ENCODE measurements at places on chromosomes 5 and 9.

- no peak for DNase-seq
Measured at GRCh38 chr9:72477930-72478518, 43.4 kb upstream of the TMC1 start.

- peak; percentile 77 for DNase-seq
Measured at GRCh38 chr9:80134487-80134886, 562.7 kb downstream of the TLE4 start.

DNA sequence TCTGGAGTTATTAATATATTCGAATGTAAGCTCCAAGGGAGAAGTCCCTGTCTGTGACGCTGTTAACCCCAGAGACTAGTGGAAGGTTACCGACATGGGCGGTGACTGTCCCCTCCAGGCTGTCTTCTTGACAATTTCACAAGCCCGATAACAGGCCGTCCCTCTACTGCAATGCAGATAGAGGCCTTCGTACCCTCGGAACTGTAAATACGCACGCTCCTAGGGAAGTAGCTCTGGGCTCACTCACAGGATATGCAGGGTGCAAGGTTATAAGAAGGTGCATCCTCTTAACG is 680 bp upstream of the RFK start:
- peak; percentile 66 for DNase-seq

DNA sequence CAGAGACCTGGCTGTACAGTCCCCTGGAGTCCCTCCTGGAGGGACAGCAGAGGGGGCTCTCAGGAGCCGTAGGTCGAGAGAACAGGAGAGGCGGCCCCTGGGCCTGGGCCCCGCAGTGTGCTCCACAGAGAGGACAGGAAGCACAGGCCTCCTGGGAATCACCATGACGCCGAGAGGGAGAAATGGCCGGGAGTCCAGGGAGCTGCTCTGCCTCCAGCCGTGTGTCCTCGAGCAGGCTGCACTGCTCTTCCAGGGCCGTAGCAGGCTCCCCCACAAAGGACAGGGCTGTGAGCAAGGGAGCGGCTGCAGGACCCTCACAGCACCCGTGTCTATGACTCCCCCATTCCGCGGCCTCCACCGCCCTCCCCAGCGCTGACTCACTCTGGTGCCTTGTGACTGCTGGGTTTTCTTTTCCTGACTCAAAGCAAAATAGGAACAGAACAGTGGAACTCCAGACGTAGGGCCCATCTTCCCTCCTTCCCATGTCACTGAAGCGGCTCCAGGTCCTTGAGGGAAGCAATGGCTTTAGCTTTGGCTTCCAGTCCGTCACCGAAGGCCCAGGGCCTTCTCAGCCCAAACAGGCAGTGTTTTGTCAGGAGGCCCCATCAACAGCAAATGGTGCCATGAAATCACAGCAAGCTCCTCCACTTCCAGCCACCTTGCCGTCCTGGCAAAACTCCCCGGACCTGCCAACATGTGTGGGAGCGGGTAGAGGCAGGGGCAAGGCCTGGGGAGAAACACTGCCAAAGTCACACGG is 114.2 kb downstream of the LHFPL2 start:
- no peak for DNase-seq

- no peak for DNase-seq
Measured at GRCh38 chr5:87751824-87752223, 339.1 kb upstream of the CCNH start.

- no peak for DNase-seq
Measured at GRCh38 chr9:127066851-127067136, 55.6 kb downstream of the ANGPTL2 start.

GRCh38 chr9:133927041-133927440 is 65.1 kb downstream of the VAV2 start:
- DNase-seq = no peak

- no peak for DNase-seq
Measured at GRCh38 chr9:6757132-6757455, 679 bp upstream of the KDM4C start.

- no peak for DNase-seq
Measured at GRCh38 chr5:43156388-43156787, 35.6 kb upstream of the NIM1K start.

GRCh38 chr9:109258481-109259302 is 62.2 kb downstream of the EPB41L4B start:
- no peak for DNase-seq

- DNase-seq = no peak
Measured at GRCh38 chr5:115126303-115126702, 43.4 kb downstream of the TRIM36 start.

DNA sequence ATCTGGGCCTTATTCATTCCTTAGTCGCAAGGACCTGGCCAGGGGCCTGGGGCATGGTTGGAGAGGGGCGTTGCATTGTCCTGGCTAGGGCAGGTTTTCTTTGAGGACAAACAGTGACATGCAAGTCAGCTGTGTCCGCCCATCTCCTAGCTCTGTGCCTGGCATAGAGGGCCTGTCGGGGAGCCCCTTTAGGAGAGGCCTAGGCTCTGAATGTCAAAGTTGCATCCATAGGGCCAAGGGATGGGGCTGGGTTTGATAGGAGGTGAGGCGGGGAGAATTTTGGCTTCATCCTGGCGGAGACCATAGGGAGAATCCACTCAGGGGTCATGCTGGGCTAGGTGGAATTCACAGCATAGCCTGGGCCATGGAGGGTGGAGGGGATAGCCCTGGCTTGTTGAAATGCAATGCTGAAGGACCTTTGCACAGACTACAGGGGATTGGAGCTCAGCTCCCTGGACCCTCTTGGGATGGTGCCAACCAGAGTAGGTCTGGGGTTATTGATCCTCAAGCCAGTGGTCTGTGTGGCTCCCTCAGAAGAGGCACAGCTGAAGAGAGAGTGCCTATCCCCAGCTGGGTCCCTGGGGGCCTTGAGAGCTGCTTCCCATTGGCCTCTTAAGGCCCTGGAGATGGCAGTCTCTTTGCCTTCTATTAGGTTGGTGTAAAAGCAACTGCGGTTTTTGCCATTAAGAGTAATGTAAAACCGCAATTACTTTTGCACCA is 104.0 kb downstream of the RGS3 start:
- DNase-seq = no peak

GRCh38 chr9:69885931-69886330 is 65.3 kb downstream of the CFAP95 start:
- no peak for DNase-seq

- DNase-seq = no peak
Measured at GRCh38 chr5:86837610-86838009, 219.9 kb downstream of the COX7C start.

GRCh38 chr9:120882935-120883607 is 6.1 kb upstream of the PHF19 start:
- DNase-seq = no peak

DNA sequence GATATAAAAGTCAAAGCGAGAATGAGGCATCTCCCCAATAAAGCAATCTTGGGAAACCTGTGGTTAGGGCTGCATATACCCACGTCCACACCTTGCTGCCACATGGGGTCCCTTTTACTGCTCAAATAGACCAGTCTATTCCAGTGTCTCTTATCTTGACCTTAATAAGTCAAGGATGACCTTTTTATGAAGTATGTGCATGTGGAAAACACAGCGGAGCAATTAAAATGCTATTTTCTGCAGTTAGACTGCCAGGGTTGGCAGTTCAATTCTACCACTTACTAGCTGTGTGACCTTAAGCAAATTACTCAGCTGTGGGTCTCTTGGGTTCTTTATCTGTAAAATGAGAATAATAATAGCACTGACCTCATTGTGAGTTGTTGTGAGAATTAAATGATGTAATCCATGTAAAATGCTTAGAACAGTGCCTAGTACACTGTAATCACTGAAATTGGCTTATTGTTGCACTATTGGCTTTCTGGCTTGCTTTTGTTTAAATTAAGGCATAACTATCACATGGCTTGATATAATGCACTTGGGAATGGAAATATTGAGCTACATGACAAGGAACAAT is 67.8 kb upstream of the HSPB3 start:
- no peak for DNase-seq

DNA sequence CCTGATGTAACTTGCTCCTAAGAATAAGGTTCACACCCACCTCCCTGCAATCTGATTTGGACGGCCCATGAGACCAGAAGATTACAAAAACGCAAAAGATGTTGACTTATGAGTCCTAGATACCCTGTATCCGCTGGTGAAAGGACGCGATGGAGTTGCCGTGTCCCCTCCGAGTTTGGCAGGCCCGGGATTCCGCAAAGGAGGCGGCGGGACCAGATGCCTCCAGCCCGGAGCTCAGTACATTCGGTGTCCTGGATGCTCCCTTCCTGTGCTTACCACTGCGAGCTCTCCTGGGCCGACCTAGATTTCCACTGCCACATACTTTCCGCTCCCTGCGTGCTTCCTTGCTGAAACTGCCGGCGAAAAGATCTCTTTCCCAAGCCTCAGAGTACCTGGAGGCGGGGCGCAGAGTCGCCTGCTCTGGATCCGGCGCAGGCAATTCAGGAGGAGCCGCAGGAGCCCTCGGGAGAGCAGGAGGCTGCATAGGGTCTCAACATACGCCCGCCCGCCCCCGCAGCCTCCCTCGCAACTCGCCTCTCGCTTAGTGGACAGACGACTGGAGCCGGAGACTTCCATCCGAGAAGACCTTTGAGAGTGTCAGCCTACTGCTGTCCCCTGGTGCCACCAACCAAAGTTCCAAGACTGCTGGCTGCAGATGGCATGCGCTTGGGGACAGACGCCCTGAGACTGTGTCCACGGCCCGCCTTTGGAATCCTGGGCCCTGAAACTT is 39.8 kb downstream of the ANXA2R start:
- DNase-seq = no peak

DNA sequence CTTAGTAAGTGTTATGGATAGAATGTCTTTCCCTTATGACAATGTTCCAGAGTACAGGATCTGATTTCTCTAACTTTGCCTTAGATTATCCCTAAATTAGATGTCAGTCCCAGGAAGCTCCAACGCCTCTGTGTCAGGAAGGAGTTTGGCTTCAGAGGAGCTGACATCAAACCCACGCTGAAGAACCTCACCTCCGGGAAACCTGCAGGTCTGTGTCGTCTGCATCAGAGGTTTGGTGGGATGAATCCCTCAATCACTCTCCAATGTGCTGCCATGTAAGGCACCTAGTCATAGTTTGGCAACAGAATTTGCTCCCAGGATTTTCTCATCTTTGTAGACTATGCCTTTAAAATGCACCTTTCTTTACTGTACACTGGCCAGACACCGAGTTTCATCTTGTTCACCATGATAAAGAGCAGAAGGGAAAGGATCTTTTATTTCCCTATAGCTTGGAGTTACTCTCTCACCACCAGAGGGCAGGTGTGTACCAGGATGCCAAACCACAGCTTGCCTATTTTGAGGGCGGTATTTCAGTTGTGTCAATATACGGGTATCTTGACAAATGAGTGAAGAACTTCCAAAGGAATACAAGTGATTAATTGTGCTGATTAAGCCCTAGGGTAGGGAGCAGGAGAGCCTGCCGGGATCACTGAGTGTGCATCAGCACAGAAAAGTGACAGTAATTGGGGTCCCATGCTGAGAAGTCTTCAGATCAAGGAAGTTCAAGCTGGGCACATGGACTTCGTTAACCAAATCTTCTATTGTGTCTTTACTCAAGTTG is 23.4 kb downstream of the MINAR2 start:
- peak; percentile 21 for DNase-seq

DNA sequence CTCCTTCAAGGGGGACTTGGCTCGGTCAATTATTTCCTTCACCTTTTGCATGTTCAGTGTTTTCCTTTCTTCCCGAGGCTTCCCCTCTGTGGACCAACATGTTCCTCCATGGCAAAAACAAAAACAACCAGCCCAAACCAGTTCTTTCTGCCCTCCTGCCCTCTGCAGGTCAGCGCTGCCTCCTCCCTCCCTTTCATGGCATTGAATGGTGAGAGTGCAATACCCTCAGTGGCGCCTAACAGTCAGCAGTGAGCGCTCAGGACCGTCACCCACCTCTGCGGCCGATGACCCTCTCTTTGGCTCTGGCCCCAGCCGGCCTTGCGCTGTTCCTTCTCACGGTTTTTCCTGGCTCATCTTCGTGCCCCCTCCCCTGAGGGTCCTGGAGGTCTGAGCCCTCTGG is 34.4 kb upstream of the GNE start:
- no peak for DNase-seq

DNA sequence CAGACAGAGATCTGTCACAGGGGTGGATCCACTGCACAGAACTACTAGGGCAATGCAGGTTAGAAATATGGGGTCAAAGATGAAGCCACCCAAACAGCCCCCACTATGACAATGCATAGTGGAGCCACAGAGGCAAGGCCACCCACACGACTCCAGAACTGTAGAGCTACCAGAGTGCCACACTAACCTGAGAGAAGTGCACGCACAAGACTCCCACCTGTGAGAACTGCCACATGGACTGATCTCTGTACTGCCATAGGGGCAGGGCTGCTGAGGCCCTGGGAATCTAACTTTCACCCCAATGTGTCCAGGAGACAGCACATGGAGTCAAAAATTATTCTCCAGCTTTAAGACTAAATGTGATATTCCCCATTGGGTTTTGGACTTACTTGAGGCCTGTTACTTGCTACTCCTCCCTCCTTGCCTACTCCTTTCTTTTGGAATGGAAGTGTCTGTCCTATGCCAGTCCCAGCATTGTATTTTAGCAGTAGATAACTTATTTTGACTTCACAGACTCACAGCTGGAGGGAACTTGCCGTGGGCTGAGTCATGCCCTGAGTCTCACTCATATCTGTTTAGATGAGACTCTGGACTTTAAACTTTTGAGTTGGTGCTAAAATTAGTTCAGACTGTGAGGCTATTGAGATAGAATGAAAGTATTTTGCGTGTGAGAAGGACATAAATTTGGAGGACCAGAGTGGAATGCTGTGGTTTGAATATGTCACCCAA is 853.3 kb downstream of the MAT2B start:
- DNase-seq = no peak

DNA sequence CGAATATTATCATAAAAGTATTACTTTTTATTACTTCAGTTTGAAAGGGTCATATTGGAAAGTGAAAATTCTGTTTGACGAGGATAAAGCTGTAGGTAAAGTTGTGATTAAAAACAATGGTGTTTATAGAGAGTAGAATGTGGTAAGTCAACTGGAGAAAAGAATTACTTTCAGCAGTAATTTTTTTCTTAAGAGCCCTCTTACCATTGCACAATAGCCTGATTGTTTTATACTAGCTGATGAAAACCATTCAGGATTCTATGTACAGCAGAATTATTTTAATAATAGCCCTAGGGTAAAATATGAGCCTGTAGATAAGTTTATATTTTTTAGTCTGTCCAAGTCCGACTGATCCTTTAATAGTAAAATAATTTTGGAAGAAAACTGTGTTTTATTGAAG is 16.6 kb downstream of the CDC42SE2 start:
- DNase-seq = no peak

- no peak for DNase-seq
Measured at GRCh38 chr9:126989847-126990842, 75.6 kb downstream of the RALGPS1 start.

GRCh38 chr9:135479469-135480052 is at the start of gene PPP1R26:
Gene PPP1R26 (plus strand): TSS chr9:135479782. CDS start chr9:135484511, 4,729 bp downstream.
- DNase-seq = peak; percentile 11

GRCh38 chr5:155451106-155451505 is 437.6 kb downstream of the KIF4B start:
- DNase-seq = no peak

DNA sequence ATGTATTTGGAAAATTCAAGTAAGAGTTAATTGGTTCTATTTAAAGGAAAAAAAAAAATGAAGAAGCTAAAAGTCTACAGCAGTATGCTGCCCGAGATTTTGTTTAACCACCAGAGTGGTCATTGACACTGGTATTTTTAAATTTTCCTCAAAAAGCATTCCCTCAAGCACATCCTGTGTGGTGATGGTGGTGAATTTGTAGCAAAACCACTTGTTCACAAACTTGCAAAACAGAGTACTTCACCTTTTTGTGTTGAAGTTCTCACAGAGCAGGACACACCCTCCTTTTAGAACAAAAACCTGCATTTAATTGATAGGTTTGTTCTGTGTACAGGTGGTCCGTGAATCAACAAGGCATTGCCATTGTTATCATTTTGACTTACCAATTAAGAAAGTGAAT is 374.2 kb downstream of the EFNA5 start:
- no peak for DNase-seq
